Cerebellar cortex (tissue), 1 donor: ENCODE measurements at places on chromosomes 4 and X.

- no peak for DNase-seq
These were observed 91.0 kb upstream of the PPP1R2C start for GRCh38 chrX:42869011-42869410.

GRCh38 chrX:10095698-10096432, 60.9 kb upstream of the CLCN4 start:
- no peak for DNase-seq

DNA sequence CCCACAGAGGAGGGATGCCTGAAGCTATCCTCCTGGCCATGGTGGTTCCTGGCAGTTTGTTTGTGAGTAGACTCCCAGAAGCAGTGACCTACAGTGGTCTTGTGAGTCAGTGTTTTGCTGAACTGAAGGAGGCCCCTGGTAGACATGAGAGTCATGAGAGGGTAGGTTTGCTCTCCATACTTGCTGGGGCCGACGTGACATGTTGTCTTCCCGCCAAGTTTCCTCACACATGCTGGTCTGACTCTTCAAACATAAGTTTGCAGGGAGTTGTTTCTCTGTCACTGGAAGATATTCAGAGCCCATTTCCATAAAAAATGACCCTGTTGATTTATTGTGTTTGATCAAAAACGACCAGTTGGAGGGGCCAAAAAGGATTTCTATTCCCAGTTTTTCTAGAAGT, 131.1 kb upstream of the SCML1 start:
- DNase-seq: no peak

DNA sequence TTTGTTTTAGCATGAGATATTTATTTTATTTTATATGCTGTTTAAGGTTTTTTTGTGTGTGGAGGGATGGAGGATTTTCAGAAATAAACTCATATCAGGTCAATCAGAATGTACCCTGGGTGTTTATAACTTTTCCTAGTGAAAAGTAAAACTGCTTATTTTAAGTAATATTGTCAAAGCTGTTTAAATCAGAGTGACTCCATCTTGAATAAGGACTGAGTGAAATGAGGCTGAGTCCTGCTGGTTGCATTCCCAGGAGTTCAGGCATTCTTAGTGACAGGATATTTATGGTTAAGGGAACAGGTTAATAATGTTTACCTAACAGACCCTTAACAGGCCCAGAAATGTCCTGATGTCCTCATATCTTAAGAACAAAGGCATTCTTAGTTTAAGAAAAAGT, 1160.9 kb upstream of the PCDH7 start:
- DNase-seq: no peak

GRCh38 chr4:2802618-2803531, 10.0 kb downstream of the SH3BP2 start:
- no peak for DNase-seq

GRCh38 chr4:138223231-138223910, 18.8 kb downstream of the SLC7A11 start:
- DNase-seq: no peak

DNA sequence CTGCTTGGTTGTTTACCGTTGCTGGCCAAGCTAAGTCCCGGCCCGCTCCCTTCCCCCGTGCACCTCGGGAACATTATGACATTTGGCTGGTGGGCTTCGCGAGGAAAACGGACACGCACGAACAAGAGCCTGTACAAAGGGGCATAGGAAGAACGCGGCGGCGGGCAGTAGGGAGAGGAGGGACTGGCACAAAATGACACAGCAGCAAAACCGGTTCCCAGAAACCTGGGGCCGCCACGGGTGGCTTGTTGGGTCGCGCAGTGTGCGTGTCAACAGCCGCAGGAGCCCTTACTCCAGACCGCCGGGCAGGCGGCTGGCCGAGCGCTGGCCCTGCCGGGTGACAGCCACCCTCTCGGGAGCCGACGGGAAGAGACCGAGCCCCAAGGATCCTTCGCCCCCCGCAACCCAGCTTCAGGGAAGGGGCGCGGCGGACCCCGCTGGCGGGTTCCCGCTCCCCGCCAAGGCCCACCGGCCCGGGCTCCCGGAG, 1.6 kb upstream of the LIN54 start:
- DNase-seq: peak; percentile 35

DNA sequence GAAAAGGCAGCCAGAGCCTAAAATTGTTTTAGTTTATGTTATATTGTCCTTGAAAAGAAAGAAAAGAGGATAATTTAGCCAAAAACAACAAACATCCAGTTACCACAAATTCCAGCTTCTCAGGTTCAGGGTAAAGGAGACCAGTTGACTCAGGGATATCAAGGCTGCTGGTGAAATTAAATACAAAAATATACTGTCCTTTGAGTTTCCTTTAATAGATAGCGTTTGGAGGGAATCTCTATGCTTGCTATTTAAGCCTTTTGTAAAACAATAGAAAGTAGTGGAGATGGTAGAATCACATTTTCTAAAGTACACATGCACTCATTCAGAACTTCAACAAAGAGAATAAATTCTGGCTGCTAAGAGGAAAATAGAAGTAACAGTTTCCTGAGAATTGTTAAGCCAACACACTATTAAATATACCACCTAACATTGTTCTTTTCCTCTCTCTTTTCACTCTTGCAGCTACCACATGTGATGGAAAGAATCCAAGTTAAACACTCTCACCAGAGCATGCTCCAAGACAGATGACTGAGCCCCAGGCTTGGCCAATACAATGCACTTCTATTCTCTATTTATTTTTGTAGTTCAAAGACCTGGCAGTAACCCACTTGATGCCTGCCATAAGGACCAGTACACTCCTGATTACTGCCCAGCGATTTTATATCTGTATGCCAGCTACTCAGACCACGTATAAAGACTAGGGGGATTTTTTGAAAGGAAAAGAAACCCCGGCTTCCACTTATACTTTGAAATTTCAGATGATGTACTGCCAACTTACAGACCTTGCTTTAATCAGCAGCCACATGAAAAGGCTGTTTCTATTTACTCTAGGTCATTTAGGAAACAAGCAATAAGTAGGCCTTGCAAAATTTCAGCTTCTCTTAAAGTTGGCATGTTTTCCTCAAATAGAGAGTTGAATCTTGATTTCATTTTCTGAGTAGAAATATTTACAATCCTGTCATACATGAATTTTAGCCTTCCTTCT, 756.9 kb downstream of the FAT4 start:
- DNase-seq: no peak

- DNase-seq: no peak
These were observed 448.2 kb downstream of the PCDH10 start for GRCh38 chr4:133597251-133597650.

GRCh38 chr4:98662055-98662453, 3.6 kb upstream of the TSPAN5 start:
- DNase-seq: no peak

GRCh38 chr4:129246910-129247461, 151.0 kb downstream of the C4orf33 start:
- no peak for DNase-seq

DNA sequence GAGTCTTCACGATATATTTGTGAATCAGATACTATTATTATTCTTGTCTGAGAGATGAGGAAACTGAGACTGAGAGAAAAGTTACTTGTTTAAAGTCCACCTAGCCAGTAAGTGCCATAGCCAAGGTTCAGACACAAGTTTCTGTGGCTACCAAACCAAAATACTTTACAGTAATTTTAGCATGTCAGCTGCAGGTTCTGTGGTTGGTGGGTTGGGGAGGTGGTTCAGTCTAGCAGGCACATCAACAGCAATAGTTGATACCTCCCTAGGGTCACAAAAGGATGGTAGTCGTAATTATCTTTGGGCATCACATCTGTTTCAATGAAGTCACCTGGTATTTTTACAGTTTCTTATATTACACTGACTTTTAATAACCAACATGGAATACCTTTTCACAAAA, 35.6 kb upstream of the EDA2R start:
- DNase-seq: no peak

DNA sequence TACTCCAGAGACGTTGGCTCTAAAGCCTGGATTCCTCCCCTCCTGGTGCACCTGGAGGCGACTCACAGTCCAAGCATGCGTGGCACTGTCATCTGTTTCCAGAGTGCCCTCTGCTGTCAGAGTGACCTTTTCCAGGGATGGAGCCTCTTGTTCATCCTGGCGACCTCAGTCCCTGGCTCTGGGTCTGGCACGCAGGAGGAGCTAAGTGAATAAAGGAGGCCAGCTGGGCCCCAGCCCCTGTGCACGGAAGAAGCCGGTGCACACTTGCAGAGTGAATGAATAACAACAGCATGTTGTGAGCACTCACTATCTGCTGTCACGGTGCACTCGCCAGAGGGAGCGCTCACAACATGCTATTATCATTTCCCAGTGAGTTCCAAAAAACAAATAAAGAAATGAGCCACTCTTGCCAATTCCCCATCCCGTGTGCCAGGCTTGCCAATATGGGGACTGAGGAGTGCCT, 27.8 kb upstream of the PSAPL1 start:
- DNase-seq: peak; percentile 53

DNA sequence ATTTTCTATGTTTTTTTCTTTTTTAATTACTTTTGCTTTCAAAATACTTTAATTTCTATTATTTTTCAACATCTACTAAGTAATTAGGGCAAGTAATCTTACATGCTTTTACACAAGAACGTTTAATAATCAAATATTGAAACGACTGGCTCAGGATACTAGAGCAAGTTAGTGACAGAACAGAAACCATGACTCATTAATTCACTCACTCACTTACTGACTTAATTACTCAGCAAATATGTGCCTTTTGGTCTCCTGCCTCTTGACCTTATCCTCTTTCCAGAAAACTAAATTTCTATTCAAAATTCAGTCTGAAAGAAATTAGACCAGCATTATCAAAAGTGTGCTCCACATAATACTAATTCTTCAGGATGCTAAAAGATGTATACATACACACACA, 314.9 kb upstream of the TEX13C start:
- no peak for DNase-seq

DNA sequence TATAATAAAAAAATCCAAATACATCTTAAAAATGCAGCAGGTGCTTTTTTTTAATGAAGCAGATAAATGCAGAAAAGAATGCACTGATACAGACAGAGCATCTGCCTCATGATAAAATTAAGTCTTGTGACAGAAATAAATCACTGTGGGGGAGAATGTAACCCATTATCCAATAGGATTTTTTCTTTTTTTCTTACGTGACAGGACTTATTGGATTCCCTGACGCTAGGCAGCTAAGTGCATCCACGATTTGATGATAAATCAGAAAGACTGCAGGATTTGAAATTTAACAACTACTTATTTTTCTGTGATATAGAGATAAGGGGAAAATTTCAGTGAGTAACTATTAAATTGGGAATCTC, 110.6 kb upstream of the PPARGC1A start:
- no peak for DNase-seq

DNA sequence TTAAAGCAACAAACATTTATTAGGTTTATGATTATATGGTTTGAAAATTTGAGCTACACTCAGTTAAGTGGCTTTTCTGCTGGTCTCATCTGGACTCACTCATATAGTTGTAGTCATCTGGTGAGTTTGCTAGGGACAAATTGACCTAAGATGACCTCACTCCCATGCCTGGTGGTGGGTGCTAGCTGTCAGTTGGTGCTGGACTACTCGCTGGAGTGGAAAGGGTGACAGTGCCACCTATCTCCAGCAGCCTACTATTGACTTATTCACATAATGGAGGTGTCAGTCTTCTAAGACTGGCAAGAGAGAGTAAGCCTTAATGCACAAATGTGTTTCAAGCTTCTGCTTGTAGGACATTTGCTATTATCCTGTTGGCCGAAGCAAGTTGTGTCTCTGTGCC, 88.2 kb downstream of the TASL start:
- no peak for DNase-seq

DNA sequence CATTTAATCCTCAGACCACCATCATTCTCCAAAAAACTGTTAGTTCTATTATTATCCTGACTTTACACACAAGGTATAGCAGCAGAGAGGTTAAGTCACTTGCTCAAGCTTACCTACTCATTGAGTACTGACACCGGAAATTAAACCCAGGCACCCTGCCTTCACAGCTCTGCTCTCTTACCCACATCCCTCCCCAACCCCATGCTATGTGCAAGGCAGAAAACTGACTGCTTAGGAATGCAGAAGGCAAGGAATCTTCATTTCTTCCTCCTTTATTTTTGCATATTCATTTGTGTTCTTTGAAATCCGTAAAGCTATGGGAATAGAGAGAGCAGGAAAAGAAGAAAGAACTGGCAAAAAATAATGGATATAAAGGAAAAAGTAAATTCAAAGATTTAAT, 261.8 kb downstream of the PAPSS1 start:
- no peak for DNase-seq

- peak; percentile 59 for DNase-seq
These were observed 14.6 kb downstream of the RAB9B start for GRCh38 chrX:103817502-103817901.

- DNase-seq: no peak
These were observed 1.7 kb downstream of the FGD1 start for GRCh38 chrX:54494166-54494988.

DNA sequence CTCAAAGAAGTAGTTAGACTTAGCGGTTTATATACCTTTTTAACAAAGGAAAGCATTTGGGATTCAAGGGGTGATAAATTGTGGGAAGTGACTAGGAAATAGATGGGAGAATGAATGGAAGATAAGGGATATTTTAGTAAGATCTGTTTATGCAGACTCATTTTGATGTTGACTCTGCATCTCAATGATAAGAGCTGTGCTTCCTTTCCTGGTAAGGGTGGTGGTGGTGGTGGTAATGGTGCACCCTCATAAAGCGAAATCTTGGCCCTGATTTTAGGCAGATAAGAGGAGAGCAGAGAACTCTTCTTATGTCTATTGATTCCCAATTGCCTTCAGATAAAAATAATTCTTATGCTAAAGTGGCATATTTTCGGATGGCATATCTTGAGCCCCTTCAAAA, 197.1 kb downstream of the SPRY1 start:
- DNase-seq: no peak

DNA sequence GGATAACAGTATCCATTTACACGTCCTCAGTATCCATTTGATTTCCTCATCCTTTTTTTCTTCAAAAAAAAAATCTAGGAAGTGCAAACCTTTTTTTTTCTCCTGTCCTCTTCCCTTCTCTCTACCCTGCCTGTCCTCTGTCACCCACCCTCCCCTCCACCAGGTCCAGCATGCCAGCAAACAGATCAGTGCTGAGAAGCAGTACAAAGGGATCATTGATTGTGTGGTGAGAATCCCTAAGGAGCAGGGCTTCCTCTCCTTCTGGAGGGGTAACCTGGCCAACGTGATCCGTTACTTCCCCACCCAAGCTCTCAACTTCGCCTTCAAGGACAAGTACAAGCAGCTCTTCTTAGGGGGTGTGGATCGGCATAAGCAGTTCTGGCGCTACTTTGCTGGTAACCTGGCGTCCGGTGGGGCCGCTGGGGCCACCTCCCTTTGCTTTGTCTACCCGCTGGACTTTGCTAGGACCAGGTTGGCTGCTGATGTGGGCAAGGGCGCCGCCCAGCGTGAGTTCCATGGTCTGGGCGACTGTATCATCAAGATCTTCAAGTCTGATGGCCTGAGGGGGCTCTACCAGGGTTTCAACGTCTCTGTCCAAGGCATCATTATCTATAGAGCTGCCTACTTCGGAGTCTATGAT, 1.7 kb downstream of the SLC25A4 start:
- DNase-seq: no peak
